ENCODE measurements at places on chromosomes 6 and 20.

GRCh38 chr6:164911151-164911550 is 398.3 kb downstream of the C6orf118 start:
- no peak for DNase-seq

DNA sequence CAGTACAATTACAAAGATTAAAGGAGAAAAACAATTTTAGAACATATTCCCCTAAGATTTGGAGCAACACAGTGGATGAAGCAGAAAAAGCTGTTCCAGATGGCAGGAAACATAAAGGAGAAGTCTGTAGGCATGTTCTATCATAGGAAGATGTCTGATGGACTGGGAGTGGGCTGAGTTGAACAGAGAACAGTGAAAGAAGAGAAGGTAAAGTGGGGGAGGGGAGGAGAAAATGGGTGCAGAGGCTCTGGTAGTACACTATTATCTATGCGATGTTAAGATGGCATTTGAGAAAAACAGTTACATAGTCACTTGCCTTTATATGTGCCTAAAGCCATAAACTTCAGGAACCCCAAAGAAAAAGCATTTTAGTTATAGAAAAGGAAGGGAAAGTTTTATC is 4.2 kb upstream of the PHIP start:
- no peak for DNase-seq

GRCh38 chr6:149856256-149856994 is 7.7 kb downstream of the LRP11 start:
- no peak for DNase-seq

DNA sequence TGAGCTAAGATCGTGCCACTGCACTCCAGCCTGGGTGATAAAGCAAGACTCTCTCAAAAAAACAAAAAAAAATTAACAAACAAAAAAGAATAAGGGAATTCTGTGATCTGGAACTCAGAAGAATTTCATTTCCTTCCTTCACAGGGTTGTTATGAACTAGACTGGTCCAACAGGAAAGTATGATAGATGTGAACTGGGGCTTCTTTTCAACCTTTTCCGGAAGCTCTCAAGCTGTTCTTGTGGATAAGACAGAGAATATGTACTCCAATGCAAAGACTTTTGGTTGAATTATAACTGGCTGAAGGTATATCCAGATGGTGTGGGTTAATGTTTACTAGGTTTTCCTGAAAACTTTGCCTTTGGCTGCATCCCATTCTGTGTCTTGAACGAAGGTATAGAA is 5.3 kb downstream of the RNF8 start:
- DNase-seq, result no peak

- no peak for DNase-seq
These were observed 76.6 kb upstream of the PROKR2 start for GRCh38 chr20:5393218-5393870.

DNA sequence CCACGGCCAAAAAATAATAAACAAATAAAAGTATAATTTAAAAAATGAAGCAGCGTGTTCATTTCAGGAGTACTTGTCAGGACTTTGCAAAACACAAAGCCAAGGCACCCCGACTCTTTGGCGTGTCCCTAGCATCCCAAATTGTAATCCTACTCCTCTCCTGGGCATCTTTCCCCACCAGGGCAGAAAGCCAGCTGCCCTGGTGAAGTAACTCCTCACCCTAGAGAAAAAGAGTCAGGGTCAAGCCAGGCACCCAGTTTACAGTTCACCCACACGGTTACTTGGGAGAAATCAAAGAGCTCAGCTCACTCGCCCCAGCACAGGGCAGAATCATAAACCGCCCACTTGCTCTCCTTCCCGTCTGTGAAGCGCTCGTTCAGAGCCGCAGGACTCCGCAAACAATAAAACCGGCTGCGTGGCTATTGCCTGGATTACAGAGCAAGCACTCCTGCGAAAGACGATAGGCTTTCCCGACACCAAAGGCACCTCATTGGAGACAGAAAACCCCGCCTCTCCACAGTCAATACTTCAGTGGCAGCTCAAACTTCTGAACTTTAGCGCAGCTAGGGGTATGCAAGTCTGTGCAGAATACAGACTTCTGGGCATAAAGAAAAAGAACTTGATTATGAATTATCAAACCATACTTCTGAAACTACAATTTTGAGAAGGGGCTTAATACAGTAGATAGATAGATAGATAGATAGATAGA is 73.0 kb upstream of the NHSL1 start:
- DNase-seq, result no peak

DNA sequence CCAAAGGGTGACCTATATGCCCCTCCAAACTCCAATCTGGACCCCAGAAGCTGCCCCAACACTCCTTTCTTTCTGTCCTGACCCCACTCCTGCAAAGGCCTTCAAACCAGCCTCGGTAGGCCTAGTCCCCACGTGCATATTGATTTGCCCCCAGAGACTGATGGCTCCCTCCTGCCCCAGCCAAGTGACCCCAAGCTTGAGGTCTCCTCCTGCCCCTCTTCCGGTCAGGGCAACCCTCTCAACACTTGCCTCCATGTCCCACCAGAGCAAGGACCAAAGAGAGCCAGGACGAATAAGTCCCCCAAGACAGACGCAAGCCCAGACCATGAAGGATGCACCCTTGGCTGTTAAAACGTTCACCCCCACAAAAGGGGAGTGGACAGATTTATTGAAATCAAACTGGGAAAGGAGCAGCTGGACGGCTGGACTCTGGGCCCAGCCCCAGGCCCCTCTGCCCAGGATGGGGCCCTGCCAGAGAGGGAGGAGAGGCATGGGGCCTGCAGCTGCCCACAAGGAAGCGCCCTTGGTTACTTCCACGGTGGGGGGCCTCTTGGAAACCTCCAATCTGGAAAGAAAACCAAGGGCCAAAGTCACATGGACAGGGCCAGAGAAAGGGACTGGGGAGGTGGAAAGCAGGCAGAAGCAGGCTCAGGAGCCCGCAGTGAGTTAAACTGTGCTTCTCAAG is 2.4 kb upstream of the SPEF1 start:
- no peak for DNase-seq

GRCh38 chr6:158648682-158649131 is 1.1 kb upstream of the SYTL3 start:
- DNase-seq, result no peak

- DNase-seq, result no peak
These were observed 184.6 kb downstream of the ESR1 start for GRCh38 chr6:151992091-151992490.

- no peak for DNase-seq
These were observed 51.5 kb upstream of the SMIM29 start for GRCh38 chr6:34300332-34300751.

All from stimulated activated CD4-positive, alpha-beta T cell treated with anti-CD3 and anti-CD28 coated beads, Interleukin-4, amount 100 ng/mL, for 48 hours (primary cell).